ENCODE measurements at places on chromosomes 11 and 22. TPM values are rescaled to one million over a fixed set of nuclear protein-coding genes. Genes with fewer than 3 reads are reported as not detected.
A peak's percentile ranks its signal among the peaks of the same experiment; 100 is the strongest.

DNA sequence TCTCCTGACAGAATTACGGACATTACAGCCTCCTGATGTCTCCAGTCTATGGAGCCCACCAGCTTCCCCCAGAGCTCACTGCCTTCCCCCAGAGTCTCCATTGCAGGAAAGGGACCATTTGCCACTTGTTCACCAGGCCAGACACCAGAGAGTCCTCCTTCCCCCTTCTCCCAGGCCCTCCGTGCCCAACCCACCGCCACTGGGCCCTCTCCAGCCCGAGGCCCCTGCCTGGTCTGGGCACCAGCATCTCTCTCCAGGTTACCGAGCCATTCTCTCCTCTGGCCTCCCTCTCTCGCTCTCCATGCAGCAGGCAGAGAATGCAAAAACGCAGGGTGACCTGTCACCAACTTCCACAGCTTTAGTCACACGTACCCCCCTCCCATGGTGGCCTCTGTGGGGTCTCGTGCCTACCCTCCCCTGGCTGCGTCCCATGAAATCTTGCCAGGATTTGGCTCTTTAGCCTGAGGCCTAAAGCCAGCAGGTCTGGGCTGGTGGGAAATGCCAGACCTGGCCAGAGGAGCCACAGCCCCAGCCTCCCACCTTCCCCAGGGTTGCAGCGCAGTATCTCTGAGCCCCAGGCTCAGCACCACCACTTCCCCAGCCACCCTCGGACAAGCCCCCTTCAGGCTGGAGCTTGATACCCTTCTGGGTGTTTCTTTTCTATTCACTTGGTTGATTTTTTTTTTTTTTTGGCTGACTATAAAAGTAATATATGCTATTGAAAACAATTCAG lies 6.8 kb upstream of the SERPINH1 start:
- H3K4me1 ChIP-seq, result no peaks in the 10 kb centered on the region
- H3K27me3 ChIP-seq, result no peaks in the 10 kb centered on the region
- H3K27ac ChIP-seq, result no peak overlapping the region
- H3K36me3 ChIP-seq, result no peaks in the 10 kb centered on the region
- no peak for DNase-seq

DNA sequence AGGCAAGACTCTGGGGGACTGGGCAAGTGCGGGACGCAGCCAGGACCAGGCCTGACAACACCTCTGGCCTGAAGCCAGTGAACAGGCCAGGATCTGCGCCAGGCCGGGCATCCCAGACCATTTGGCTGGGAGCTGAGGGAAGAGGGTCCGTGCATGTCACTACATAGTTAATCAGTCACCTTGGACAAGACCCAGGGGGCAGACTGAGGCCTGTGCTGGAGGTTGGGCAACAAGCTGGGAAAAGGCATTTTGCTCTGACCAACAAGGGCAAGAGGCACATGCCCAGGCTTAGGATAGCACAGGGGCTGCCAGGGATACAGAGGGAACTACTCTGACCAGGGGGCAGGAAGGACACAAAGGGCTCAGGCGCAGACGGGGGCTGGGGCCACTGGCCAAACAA lies 7.0 kb upstream of the CHADL start:
- H3K4me3 ChIP-seq, result no peak overlapping the region
- H3K4me1 ChIP-seq, result no peaks in the 10 kb centered on the region
- no peaks in the 10 kb centered on the region for H3K27me3 ChIP-seq

- no peaks in the 10 kb centered on the region for H3K27me3 ChIP-seq
- H3K4me1 ChIP-seq, result no peaks in the 10 kb centered on the region
- no peaks in the 10 kb centered on the region for H3K36me3 ChIP-seq
- no peak for DNase-seq
Measured at GRCh38 chr11:17898782-17899181, 114.1 kb downstream of the SERGEF start.

The GLB1L2 gene
- 0.12 TPM for total RNA-seq

DNA sequence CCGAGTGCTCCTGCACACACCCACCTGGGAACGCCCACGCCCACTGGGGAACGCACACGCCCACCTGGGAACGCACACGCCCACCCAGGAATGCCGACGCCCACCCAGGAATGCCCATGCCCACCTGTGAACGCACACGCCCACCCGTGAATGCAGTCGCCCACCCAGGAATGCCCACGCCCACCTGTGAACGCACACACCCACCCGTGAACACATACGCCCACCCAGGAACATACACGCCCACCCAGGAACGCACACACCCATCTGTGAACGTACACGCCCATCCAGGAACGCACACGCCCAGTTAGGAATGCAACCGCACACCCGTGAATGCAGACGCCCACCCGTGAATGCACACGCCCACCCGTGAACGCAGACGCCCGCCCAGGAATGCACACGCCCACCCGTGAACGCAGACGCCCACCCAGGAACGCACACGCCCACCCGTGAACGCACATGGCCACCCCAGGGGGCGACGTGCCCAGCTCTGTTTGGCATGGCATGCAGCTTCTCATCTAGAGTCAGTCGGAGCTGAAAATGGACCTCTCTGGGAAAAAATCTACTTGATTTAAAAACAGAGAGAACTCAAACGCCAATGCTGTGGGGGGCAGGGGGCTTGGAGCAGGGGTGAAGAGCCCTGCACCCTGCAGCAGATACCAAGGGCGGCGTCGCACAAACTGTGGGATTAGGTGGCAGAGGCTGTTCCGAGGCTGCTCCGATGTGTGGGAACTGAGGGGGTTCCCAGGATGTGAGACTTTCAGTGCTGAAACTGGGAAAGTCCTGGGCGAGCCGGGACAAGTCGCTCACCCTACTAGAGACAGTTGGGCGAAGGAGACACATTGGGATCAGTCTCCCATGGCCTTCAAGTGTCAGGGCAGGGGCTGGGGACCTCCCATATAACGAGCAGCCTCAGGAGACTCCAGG lies 83.3 kb downstream of the MYEOV start:
- no peak for DNase-seq
- H3K4me3 ChIP-seq, result no peak overlapping the region
- no peaks in the 10 kb centered on the region for H3K4me1 ChIP-seq
- H3K27me3 ChIP-seq, result no peaks in the 10 kb centered on the region
- no peaks in the 10 kb centered on the region for H3K36me3 ChIP-seq

DNA sequence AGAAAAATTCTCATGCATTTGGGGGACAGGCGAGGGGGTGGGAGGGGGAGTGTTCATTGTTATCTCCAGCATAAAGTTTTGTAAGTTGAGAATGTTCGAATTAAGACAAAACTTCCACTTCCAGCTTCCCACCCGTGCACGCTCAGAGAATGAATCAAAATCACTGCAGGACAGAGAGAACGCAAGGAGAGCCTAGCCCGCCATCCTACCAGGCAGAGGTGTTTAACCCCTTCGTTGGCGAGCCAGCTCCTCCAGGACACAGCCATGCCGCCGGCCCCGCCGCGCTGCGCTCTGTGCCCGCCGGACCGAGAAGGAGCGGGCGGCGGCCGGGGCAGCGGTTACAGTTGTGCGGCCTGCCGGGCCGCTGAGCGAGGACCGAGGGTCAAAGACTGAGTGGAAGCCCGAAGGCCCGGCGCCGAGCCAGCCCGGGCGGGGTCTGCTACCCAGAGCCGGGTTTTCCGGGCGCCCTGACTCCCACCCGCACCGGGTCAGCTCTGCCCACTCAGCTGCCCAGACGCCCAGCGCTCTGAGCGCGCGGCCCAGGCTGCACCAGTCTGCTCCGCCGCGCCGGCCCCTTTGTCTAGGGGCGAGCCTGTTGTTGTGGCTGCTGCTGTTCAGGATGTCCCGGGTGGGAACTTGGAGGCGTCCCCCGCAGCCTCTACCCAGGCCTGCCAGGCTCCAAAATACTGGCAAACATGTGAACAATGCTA lies at the start of gene NOX4:
Gene NOX4 (minus strand): TSS at position 395 of the 710 bp plus-strand sequence. CDS start 129 bp downstream, at position 266.
- no peak within 1 kb of the TSS for H3K27ac ChIP-seq
- H3K4me3 ChIP-seq, result peak within 1 kb of the TSS; percentile 32
- H3K27me3 ChIP-seq, result no peaks in the 10 kb centered on the region
- H3K36me3 ChIP-seq, result no peaks in the 10 kb centered on the region

DNA sequence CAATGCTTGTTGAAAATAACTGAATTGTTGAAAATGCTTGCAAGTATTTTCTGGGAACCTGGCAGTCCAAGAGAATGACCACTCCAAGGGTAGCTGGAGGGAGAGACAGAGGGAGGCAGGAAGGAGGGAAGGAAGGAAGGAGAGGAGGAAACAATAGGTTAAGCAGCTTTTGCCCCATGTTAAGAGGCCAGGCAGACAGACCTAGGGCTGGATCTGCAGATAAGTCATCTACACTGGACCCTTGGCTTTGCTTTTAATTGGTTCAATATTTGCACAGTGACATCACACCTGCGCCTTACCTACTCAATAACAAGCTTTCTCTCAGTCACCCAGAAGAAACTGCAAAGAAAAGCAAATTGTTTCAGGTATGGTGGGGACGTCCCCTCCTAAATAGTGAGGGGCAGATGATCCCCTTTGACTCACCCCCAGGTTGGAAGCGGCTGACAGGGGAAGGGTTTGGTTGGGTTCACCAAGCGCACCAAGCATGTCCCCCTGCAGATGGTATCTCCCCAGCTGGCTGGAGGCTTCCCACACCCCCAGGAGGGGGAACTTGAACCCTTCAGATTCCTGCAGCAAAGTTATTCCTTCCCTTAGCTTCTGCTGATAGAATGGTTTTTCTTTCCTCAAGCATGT lies 24.3 kb downstream of the MYH9 start:
- H3K36me3 ChIP-seq, result no peaks in the 10 kb centered on the region
- peak overlapping the region; percentile 80 for H3K27ac ChIP-seq
- no peaks in the 10 kb centered on the region for H3K27me3 ChIP-seq
- H3K4me1 ChIP-seq, result peaks cover 71% of the 10 kb centered on the region
- no peak for DNase-seq
- H3K4me3 ChIP-seq, result no peak overlapping the region

- no peaks in the 10 kb centered on the region for H3K27me3 ChIP-seq
- DNase-seq, result peak; percentile 96
- H3K4me1 ChIP-seq, result no peaks in the 10 kb centered on the region
- H3K36me3 ChIP-seq, result no peaks in the 10 kb centered on the region
Measured at GRCh38 chr11:126062679-126063506, at the start of gene CDON. Gene CDON, minus strand, starts transcription at chr11:126062866. Its CDS starts 39,390 bp downstream, at chr11:126023476.

- DNase-seq, result no peak
- H3K36me3 ChIP-seq, result no peaks in the 10 kb centered on the region
- H3K4me1 ChIP-seq, result no peaks in the 10 kb centered on the region
- H3K4me3 ChIP-seq, result no peak overlapping the region
Measured at GRCh38 chr11:18853086-18853720, 61.6 kb upstream of the PTPN5 start.

DNA sequence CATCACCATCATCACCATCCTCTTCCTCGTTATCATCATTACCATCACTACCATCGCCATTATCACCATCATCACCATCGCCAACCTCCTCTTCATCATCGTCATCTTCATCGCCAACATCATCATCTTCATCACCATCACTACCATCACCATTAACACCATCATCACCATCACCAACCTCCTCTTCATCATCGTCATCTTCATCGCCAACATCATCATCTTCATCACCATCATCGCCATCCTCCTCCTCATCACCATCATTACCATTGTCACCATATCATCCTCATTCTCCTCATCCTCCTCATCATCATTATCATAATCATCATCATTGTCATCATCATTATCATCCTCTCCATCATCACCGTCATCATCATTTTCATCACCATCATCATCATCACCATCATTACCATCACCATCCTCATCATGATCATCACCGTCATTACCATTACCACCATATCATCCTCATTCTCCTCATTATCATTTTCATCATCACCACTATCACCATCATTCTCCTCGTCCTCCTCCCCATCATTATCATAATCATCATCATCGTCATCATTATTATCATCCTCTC lies 1498.7 kb downstream of the TBC1D22A start:
- H3K4me3 ChIP-seq, result no peak overlapping the region
- no peaks in the 10 kb centered on the region for H3K27me3 ChIP-seq
- no peaks in the 10 kb centered on the region for H3K4me1 ChIP-seq
- no peaks in the 10 kb centered on the region for H3K36me3 ChIP-seq
- DNase-seq, result no peak
- H3K27ac ChIP-seq, result no peak overlapping the region

DNA sequence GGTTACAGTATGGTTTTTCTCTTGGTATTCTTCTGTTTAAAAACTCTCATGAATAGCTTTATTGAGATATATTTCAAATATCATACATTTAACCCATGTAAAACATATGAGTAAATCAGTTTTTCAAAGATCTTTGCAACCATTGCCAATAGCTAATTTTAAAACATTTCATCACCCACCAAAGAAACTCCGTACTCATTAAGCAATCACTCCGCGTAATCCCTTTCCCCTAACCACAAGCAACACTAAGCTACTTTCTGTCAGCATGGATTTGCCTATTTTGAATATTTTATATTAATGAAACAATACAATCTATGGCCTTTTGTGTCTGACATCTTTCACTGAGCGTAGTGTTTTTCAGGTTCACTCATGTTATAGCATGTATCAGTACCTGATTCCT lies 697.9 kb upstream of the ANO5 start:
- no peaks in the 10 kb centered on the region for H3K27me3 ChIP-seq
- DNase-seq, result no peak
- H3K4me3 ChIP-seq, result no peak overlapping the region
- H3K27ac ChIP-seq, result no peak overlapping the region
- H3K36me3 ChIP-seq, result no peaks in the 10 kb centered on the region

DNA sequence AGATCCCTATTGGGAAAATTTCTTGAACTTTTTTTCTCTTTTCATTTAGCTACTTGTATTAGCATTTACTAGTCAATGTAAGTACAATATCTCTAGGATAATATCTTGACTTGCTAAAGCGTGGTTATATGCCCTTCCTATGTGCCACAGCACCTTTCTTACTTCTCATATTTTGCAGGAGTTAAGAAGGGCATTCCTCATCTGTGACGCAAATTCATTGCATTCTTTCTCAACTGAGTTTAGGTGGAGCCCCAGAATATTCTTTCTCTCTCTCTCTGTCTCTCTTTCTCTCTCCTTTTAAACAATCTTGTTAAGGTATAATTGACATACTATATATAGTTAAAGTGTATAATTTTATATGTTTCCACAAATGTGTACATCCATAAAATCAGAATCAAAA lies 266.1 kb downstream of the RAB38 start:
- DNase-seq, result no peak
- no peaks in the 10 kb centered on the region for H3K4me1 ChIP-seq
- no peaks in the 10 kb centered on the region for H3K27me3 ChIP-seq
- no peaks in the 10 kb centered on the region for H3K36me3 ChIP-seq
- H3K27ac ChIP-seq, result no peak overlapping the region
- no peak overlapping the region for H3K4me3 ChIP-seq

DNA sequence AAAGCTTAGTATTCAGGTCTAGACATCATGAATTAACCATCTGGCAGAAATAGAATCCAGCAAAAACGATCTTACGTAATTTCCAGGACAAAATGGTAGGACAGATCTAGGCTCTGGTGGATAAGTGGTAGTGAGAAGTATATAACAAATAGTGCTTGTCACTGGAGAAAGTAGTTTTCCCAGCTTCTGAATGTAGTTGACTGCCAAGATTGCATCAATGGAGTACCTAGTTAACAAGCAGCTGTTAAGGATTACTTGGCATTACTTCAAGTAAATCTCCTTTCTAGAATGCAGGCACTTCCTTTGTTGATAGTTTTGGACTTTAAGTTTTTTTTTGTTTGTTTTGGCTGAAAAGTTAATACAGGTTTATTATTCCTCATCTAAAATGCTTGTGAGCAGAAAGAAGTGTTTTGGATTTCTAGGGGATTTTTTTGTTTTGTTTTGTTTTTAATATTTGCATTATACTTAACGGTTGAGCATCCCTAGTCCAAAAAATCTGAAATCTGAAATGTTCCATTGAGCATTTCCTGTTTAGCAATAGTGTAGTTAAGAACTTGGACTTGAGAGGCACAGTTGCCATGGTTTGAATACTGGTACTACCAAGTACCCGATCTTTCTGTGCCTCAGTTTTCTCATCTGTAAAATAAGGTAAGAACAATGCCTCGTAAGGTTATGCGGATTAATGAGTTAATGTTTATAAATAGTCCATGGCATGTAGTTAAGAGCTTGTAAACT lies 20.3 kb downstream of the FAM118B start:
- peaks cover 5% of the 10 kb centered on the region for H3K36me3 ChIP-seq
- no peak overlapping the region for H3K4me3 ChIP-seq
- H3K27me3 ChIP-seq, result no peaks in the 10 kb centered on the region
- no peak for DNase-seq
- H3K4me1 ChIP-seq, result no peaks in the 10 kb centered on the region
- H3K27ac ChIP-seq, result no peak overlapping the region

The HYLS1 gene
- total RNA-seq, result 2.4 TPM

Data from right lobe of liver (tissue), 6 donors.